ENCODE measurements at places on chromosomes 7 and 10.

DNA sequence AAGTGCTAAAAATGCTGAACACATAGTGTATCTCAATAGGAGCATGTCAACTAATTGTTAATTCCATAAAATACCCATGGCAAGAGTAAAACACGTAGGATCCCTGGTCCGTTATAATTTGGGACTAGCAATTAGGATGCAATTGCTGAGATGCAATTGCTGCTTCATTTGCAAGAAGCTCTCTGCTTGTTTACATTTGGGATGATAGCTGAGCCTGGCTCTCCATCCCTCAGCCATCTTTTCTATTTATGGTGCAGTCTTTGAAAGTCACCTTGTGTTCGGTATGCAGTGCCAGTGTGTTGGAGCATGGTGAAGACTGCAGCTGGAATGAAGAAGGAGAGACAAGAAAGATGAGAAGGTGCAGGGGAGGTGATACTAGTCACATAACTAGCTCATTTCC, 191.3 kb downstream of the SNX10 start:
- DNase-seq: no peak

- no peak for DNase-seq
Measured at GRCh38 chr7:13139436-13139835, 452.0 kb downstream of the ARL4A start.

DNA sequence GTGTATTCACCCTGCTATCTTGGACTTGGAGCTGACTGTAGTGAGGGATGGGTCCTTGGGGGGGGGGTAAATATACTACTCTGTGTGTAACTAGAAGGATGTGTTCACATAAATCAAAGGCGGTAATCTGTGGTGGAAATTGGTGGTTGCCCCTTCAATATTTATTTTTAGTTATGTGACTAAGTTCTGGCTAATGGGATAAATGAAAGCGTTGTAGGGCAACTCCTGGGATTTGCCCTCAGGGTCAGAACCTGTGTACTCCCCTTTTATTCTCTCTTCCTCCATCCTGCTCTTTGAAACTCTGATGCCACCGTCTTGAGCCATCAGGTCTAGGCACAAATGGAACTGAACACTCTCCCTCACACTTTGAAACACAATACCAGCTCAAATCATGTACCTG, 24.3 kb upstream of the ST7 start:
- peak; percentile 53 for DNase-seq

DNA sequence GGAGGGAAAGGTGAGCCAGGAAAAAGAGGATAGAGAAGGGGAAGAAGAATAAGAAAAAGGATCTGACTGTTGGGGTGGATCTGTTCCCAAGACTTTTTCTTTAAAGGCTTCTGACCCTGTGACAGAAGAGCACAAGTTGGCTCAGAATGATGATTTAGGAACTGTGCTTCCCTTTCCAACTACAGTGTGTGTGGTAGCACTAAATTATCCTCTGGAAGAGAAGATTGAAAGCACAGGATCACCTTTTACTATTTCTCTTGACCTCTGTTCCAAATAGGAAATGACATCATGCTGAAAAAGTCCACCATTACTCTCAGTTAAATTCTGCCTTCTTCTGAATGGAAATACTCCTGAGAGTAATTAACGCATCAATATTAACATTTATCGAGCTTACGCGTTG, 47.2 kb downstream of the VAX1 start:
- DNase-seq: no peak

DNA sequence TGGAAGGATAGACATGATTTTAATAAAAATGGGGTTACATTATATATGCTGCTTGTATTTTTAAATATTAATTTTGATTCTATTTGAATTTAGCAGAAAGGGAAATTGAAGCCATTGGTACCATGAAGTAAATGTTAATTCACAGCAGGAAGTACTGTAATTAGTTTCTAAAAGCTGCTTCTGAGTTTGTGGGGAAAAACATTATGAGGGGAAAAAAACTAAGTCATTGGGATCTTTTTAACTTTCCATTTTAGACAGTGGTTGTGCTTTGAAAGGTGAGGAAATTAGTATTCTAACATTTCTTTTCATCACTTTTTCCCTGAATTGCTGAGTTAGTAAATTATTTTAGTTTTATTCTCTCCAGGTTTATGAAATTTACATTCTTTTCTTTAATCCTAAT, 41.0 kb downstream of the LCOR start:
- DNase-seq: no peak

GRCh38 chr10:85900487-85900886, 466.1 kb downstream of the GRID1 start:
- DNase-seq: no peak

GRCh38 chr7:123712619-123713018, 36.2 kb downstream of the WASL start:
- DNase-seq: peak; percentile 48

GRCh38 chr10:624605-625332, 64.7 kb downstream of the DIP2C start:
- DNase-seq: peak; percentile 85

DNA sequence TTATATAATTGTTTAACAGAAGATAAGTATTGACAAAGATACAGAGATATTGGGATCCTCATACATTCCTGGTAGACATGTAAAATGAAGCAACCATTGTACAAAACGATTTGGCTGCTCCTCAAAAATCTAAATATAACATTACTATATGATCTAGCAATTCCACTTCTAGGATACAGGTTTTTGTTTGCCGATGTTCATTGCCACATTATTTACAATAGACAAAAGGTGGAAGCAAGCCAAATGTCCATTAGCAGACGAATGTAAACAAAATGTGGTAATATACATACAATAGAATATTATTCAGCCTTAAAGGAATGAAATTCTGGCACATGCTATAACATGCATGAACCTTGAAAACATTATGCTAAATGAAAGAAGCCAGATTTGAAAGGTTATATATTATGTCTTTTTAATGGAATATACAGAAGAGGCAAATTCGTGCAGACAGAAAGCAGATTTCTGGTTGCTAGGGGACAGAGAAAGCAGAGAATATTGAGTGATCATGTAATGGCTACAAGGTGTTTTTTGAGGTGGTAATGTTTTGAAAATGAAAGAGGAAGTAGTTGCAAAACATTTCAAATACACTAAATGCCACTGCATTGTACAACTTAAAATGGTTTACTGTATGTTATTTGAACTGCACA, 44.9 kb downstream of the POLR1F start:
- DNase-seq: no peak

DNA sequence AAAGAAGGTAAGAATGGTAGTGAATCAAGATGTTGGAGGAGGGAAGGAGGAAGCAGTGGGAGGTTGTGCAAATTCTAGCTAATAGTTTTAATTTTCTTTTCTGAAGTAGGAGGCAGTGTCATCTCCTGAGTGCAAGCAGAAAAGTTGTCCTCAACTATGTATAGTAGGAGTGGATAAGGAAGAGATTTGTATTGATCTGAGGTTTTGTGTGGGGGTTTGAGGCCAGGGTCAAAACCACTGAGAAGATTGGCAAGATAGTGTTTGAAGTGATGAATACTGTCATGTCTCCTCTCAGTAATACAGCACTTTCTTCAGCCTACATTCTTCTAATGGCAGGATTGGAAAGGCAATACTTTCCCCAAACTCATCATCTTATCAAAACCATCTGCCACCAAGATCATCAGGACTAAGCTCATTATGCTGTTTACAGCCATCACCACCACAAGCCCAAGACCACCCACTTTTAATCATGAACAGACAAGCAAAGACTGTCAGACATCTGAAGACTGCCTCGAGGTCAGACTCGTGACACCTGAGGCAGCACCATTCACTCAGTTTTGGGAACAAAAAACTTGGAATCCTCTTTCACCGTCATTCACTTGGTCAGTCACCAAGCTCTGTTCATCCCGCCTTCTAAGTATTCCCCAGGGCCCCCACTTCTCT, 1.5 kb upstream of the MIOS start:
- no peak for DNase-seq

GRCh38 chr7:92727755-92728154, 108.6 kb downstream of the CDK6 start:
- DNase-seq: peak; percentile 47

GRCh38 chr7:92586403-92586802, 3.8 kb downstream of the FAM133B start:
- DNase-seq: no peak

- DNase-seq: no peak
Measured at GRCh38 chr10:22536620-22537019, 177.8 kb downstream of the PIP4K2A start.

GRCh38 chr10:123147635-123148413, at the start of gene HMX2:
TSS of gene HMX2 (plus strand) at chr10:123148136. CDS start at chr10:123148379, 243 bp downstream.
- DNase-seq: no peak

DNA sequence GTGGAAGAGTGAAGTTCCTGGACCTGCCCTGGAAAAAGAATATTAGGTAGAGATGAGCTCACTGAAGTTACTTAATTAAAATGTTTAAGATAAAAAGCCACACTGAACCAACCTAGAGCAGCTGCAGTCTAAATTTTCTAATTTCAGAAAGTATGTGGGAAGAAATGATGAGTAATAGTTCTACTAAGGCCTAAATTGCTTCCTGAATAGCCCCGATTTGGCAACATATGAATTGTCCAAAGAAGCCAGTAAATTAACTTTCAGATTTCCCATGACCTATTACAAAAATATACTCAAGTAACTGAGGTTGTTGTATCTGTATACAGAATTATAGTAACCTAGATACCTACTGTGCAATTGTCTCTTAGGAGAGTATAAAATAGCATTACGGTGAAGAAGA, 312.6 kb downstream of the IPMK start:
- peak; percentile 64 for DNase-seq

DNA sequence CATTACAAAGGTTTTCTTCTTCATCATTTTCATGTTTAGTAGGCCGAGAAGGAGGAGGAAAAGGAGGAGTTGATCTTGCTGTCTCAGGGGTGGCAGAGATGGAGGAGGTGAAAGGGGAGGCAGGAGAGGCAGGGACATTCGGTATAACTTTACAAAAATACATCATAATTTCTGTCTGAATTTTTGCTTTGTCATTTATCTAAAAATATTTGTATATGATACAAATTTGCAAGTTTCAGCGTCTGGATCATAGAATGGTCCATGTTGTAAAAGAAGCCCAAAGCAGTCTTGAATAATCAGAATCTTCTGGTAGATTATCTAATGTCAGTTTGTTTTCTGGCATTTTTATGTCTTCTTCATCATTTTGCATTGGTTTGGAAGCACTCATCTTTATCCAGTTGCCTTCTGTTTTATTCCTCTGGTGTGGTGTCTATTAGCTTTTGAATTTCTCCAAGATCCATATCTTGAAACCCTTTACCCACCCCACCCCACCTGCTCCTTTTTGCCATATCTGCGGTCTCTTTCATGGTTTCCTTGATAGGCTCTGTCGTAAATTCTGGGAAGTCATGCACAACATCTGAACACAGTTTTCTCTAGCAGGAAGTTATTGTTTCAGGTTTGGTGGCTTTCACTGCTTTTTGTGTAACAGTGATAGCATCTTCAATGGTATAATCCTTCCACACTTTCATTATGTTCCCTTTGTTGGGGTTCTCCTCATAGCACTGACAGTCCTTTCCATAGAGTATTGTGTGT, 95.0 kb downstream of the ST7 start:
- DNase-seq: no peak

DNA sequence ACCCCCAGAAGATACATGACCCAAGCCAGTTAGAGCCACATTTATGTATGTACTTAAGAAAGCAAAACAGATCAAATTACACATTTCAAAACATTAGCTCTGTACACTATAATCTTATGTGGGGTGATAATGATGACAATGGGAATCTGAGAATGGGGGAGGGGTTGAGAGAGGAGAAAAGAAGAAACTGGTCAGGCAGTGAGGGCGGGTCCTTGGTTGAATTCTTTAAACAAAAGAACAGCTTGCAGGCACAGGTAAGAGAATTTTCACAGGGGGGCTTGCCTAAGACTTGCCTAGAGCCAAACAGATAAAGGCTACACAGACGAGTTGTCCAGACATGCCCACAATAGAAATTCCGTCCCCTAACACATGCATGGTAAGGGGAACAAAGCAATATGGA, 76.8 kb upstream of the PTER start:
- DNase-seq: no peak

- DNase-seq: peak; percentile 79
Measured at GRCh38 chr7:30479202-30480120, 877 bp upstream of the NOD1 start.

- no peak for DNase-seq
Measured at GRCh38 chr10:117266400-117266799, 25.5 kb downstream of the SLC18A2 start.

- DNase-seq: no peak
Measured at GRCh38 chr10:110860576-110861241, 11.0 kb upstream of the PDCD4 start.

- DNase-seq: no peak
Measured at GRCh38 chr7:149830997-149831740, 7.0 kb upstream of the ZNF862 start.
